RPMI7951 (cell line): ENCODE measurements at places on chromosomes 4 and X.

DNA sequence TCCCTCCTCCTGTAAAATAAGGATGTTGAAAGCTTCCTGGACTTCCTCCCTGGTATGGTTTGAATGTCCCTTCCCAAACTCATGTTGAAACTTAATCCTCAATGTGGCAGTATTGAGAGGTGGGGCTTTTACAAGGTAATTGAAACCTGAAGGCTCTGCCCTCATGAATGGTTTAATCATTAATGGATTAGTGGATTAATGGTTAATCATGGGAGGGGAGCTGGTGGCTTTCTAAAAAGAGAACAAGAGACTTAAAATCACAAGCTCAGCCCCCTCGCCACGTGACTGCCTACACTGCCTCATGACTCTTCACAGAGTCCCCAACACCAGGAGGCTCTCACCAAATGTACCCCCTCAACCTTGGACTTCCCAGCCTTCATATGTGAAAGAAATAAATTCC, 124.6 kb upstream of the ANXA3 start:
- DNase-seq: no peak

DNA sequence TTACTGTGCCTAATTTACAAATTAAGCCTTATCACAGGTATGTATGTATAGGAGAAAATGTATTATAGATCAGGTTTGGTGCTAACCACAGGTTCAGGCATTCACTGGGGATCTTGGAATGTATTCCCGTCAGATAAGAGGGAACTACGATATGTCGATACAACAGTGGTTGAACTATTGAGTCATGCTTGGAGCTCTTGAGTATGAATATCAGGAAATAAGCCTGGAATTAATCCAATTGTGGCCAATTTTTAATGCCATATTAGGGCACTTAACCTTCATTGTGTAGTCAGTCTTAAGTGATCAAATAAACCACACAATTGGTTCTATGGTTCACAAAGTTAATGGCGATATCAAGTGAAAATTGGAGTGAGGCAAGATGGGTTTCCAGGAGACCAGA, 556.5 kb downstream of the IL1RAPL1 start:
- DNase-seq: no peak

DNA sequence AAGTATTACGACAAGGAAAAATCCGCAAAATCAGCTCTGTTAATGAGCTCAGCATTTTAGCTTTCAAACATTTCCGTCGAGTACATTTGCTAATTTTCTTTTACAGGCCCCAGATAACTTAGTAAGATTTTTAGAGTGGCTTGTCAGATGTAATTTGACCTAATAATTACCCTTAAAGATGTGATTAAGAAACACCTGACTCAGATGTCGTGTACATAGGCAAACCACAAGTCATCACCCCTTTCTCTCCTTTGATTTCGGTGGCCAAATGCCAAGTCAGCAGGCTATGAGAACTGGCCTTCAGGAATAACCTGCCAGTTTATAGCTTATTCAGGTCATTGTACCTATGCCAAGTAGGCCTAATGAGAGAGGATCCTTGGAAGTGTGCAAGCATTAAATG, 369.6 kb downstream of the PCDH7 start:
- DNase-seq: no peak

GRCh38 chr4:107721436-107722100, 1.5 kb upstream of the PAPSS1 start:
- DNase-seq: no peak

GRCh38 chr4:94262163-94263016, 54.7 kb downstream of the SMARCAD1 start:
- DNase-seq: peak; percentile 0

- peak; percentile 90 for DNase-seq
Measured at GRCh38 chrX:53263597-53264094, 17.7 kb downstream of the IQSEC2 start.

DNA sequence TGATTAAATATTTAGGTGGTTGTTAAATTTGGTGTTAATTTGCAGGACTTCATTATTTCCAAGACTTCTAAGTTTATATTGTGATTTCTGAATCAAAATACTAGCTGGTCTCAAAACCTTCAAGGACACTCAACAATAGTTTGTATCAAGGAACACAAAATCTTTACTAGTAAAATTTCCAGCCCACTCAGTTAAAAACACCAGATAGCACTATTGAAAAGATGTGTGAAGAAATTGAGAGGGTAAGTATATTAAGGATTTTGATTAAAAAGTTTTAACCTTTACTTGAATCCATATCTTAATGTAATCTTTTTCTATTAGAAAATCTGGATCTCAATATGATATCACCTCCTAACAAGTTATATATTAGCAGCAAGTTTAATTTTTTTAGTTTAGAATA, 89.3 kb upstream of the UGT8 start:
- no peak for DNase-seq
